ENCODE measurements at places on chromosomes 5 and 9. TPM values are rescaled to one million over a fixed set of nuclear protein-coding genes. Genes with fewer than 3 reads are reported as not detected.

The ENHO gene
- not detected for total RNA-seq

The DNAH5 gene
- not detected for total RNA-seq

The MEGF10 gene
- total RNA-seq = not detected

The PCDHGA2 gene
- total RNA-seq = 0.11 TPM

The EFCAB9 gene
- total RNA-seq = not detected

The CYFIP2 gene
- total RNA-seq = 182 TPM

The PCDHGC5 gene
- total RNA-seq = not detected

The RANBP3L gene
- not detected for total RNA-seq

The CTXN3 gene
- total RNA-seq = not detected

DNA sequence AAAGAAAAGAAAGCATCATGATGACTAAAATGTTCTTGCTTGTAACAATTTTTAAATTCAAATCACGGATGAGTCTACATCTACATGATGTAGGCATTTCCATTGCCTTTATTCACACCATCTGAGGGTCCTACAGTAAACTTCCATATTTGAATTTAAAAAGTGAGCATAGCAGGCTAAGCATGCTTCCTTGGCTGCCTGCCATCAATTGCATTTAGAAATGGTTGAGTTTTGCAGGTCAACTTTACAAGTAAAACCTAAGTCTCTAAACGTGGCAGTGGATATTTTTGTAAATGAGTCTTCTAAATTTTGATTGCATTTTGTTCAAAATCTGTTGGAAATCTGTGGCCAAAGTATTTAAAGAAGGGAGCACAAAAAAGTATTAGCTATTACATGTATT lies 136.5 kb upstream of the PTCH1 start:
- H3K27ac ChIP-seq = no peak overlapping the region
- no peaks in the 10 kb centered on the region for H3K4me1 ChIP-seq
- H3K27me3 ChIP-seq = peaks cover 12% of the 10 kb centered on the region
- H3K4me3 ChIP-seq = no peak overlapping the region

DNA sequence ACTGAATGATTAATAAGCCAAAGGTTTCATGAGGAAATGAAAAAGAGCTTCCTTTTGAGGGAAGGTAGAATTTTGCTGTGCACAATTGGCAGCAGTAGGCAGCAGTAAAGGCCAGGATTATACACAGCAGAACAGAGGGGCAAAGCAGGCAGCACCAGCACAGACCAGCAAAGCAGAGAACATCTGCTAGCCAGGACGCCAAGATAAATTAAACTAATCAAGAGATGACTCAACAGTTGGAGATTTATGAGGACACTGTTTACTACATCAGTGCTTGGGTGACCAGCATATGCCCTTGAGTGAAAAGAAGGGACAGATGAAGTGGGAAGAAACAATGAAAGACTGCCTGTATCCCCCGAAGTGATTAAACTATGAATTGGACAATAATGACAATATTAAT lies 871.4 kb upstream of the CDH10 start:
- no peak overlapping the region for H3K4me3 ChIP-seq
- no peaks in the 10 kb centered on the region for H3K36me3 ChIP-seq
- H3K27ac ChIP-seq = no peak overlapping the region
- no peak for DNase-seq

- peaks cover 6% of the 10 kb centered on the region for H3K27me3 ChIP-seq
- no peak overlapping the region for H3K27ac ChIP-seq
- no peak for DNase-seq
- H3K4me1 ChIP-seq = no peaks in the 10 kb centered on the region
- no peaks in the 10 kb centered on the region for H3K36me3 ChIP-seq
These were observed 110.1 kb upstream of the SMIM23 start for GRCh38 chr5:171675511-171675910.

- no peaks in the 10 kb centered on the region for H3K4me1 ChIP-seq
- H3K36me3 ChIP-seq = no peaks in the 10 kb centered on the region
- peaks cover 14% of the 10 kb centered on the region for H3K27me3 ChIP-seq
- no peak for DNase-seq
These were observed 23.6 kb downstream of the TICAM2 start for GRCh38 chr5:115578657-115579056.

- H3K27me3 ChIP-seq = no peaks in the 10 kb centered on the region
- H3K4me1 ChIP-seq = peaks cover 3% of the 10 kb centered on the region
- no peak for DNase-seq
- no peak overlapping the region for H3K27ac ChIP-seq
These were observed 124.9 kb downstream of the EHMT1 start for GRCh38 chr9:137743695-137744094.

DNA sequence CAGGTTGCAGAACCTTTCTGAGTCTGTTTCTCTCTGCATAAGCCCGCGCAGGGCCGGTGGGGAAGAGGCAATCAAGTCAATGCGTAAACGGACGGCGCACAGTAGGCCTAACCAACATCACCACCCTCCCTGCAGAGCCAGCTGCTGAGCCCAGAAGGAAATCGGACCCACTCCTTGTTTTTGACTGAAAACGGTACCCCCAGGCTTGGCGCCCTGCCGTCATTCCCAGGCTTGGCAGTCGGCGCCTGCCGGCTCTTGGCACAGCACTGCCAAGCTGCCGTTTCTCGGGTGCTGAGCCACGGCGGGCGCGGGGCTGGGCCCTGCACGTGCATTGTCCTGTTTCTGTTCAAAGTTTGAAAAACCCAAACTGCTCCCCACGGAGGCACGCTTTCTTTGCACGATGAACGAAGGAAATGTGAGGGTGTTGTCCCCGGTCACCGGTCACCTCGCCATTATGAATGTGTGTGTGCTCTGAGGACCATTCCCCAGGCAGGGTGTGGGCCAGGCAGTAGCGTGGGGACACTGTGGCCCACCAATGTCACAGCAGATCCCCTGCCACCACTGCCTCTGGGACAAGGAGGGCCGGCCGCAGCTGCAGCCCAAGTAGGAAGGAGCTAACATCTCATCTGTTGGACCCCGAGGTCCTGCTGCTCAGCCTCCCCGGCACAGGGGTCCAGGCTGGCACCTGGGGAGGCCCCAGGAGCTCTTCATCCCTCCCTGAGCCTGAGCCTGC lies 20.1 kb downstream of the FIBCD1 start:
- H3K27me3 ChIP-seq = no peaks in the 10 kb centered on the region
- H3K4me1 ChIP-seq = no peaks in the 10 kb centered on the region
- H3K27ac ChIP-seq = no peak overlapping the region

DNA sequence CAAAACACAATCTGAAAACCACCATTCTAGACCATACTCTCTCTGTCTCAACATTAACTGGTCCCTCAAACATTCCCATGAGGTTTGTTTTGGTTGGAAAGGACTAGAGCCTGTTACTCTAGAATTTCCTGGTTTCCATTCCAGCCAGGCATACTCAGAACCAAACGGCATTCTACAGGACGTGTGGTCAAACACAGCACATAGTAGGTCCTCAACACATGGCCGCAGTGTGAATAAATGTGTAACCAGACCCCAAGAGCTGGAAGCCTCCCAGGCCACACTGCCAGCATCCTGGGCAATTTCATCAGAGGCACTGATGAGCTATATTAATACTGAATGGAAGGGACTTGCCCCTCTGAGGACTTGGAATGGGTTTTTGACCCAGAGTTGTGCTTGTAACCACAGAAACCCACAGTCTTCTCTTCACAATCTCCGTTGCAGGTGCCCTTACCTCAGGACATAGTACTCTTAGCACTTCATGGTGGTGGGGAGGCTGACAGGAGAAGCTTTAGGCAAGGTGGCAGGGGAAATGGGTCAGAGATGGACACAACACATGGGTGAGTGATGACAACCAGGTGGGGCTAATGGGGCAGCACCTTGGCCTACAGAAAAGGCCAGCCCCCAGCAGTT lies 66.0 kb downstream of the ZNF366 start:
- no peak for DNase-seq
- no peak overlapping the region for H3K4me3 ChIP-seq
- no peaks in the 10 kb centered on the region for H3K4me1 ChIP-seq
- H3K27ac ChIP-seq = no peak overlapping the region

DNA sequence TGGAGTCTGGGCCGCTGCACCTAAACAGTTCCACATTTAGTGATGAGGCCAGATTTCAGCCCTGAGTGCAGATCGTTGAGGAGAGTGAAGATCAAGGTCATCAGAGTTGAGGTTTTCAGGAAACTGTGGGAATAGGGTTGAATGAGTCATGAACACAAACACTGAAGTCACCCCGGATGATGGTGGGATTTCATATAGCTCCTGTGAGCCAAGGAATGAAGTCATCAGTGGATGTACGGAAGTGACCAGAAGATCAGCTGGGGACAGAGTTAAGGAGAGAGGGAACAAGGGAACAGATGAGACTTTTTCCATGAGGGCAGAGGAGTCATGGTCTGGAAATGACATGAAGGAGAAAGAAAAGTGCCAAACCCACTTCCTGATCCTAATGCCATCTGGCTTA lies 36.5 kb downstream of the PALM2AKAP2 start:
- no peaks in the 10 kb centered on the region for H3K36me3 ChIP-seq
- peaks cover 1% of the 10 kb centered on the region for H3K27me3 ChIP-seq
- H3K4me1 ChIP-seq = peaks cover 3% of the 10 kb centered on the region
- no peak for DNase-seq
- H3K27ac ChIP-seq = no peak overlapping the region

GRCh38 chr5:76580981-76581380 lies 42.2 kb downstream of the F2RL2 start:
- H3K4me3 ChIP-seq = no peak overlapping the region
- H3K36me3 ChIP-seq = peaks cover 26% of the 10 kb centered on the region
- no peaks in the 10 kb centered on the region for H3K27me3 ChIP-seq
- H3K27ac ChIP-seq = no peak overlapping the region

GRCh38 chr9:96420468-96421219 lies 2.5 kb upstream of the ZNF367 start:
- no peaks in the 10 kb centered on the region for H3K27me3 ChIP-seq
- DNase-seq = no peak
- peaks cover 11% of the 10 kb centered on the region for H3K36me3 ChIP-seq
- H3K27ac ChIP-seq = peak overlapping the region; percentile 90

DNA sequence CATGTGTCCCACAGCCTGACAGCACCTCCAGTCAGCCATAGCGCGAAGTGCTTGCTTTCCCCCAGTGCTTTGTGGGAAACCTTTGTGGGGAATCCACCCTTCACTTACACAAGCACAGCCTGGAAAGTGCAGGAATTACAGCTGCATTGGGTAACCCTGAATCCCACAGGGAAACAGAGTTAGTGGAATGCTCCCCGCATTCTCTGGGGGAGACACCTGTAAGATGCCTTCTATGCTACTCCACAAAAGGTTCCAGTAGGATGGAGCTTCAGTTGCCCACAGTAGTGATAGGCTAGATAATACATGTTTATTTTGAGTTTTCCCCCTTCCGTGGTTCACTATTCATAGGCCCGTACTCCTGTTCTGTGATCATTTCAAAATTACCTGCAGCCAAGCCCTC lies 60.3 kb downstream of the TLE4 start:
- peaks cover 53% of the 10 kb centered on the region for H3K4me1 ChIP-seq
- H3K27me3 ChIP-seq = no peaks in the 10 kb centered on the region
- DNase-seq = no peak

DNA sequence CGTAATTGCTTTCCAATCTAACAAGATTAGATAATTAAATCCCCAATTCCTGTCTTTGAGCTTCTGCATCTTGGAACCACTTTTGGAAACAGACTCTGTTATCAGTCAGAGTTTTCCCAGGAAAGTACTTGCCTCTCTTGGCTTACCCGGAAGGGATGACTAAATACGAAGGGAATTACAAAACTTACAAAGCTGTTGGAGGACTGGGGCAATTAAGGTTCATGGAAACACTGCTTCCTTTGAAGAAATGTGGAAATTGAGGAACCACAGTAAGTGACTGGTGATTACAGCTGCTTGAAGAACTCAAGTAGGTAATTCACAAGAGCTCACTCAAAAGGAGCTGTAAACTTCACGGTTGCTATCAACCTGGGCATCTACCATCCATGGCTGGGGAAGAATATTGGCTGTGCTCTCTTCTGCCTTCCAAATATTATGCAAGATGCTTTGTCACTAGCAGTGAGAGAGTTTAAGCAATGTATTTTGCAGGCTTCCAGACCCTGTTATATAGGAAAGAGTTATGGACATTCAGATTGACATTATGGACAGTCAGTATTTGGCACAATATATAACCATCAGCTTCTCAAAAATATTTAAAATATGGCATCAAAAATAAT lies 104.6 kb upstream of the MAN2A1 start:
- peaks cover 5% of the 10 kb centered on the region for H3K27me3 ChIP-seq
- no peak overlapping the region for H3K27ac ChIP-seq
- no peak for DNase-seq
- H3K4me3 ChIP-seq = no peak overlapping the region
- H3K36me3 ChIP-seq = no peaks in the 10 kb centered on the region
- no peaks in the 10 kb centered on the region for H3K4me1 ChIP-seq

GRCh38 chr9:995192-995591 lies 18.7 kb downstream of the DMRT3 start:
- H3K27ac ChIP-seq = no peak overlapping the region
- H3K4me1 ChIP-seq = peaks cover 10% of the 10 kb centered on the region
- H3K36me3 ChIP-seq = no peaks in the 10 kb centered on the region
- H3K4me3 ChIP-seq = no peak overlapping the region
- no peak for DNase-seq

DNA sequence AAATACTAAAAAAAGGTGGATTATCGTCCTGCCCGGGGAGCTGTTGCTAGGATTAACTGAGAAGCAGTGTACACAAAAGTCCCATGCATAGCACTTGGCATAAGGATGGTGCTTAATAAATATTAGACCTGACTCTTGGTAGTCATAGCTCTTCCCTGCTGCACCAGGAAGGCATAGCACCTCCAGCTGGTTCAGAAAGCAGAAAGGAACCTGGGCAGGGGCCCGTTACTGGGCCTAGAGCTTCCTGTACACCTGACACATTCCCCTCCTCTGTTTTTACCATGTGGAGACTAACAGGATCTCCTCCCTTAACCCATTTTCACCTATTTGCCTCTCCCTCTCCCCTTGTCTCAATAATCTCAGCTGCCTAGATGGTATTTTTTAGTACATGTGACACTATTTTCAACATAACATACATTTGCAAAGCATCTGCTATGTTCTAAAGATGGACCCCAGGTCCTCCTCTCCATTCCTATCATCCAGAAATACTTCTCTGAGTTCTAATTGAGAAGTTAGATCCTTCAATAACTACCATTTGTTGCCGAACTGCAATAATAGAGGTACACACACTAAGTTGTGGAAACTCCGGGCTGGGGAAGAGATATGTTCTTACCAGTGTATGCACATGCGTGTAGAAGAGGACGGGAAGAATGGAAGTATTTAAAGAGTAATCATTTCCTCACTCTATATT lies 3.2 kb upstream of the ANP32B start:
- H3K36me3 ChIP-seq = no peaks in the 10 kb centered on the region
- H3K4me1 ChIP-seq = peaks cover 11% of the 10 kb centered on the region
- H3K27ac ChIP-seq = no peak overlapping the region
- DNase-seq = no peak
- peaks cover 5% of the 10 kb centered on the region for H3K27me3 ChIP-seq

- no peaks in the 10 kb centered on the region for H3K27me3 ChIP-seq
- H3K27ac ChIP-seq = no peak overlapping the region
- no peaks in the 10 kb centered on the region for H3K36me3 ChIP-seq
- no peaks in the 10 kb centered on the region for H3K4me1 ChIP-seq
- DNase-seq = no peak
- no peak overlapping the region for H3K4me3 ChIP-seq
These were observed 6.9 kb downstream of the SOHLH1 start for GRCh38 chr9:135692410-135692809.

- no peaks in the 10 kb centered on the region for H3K27me3 ChIP-seq
- no peak for DNase-seq
- H3K36me3 ChIP-seq = peaks cover 9% of the 10 kb centered on the region
- no peak overlapping the region for H3K27ac ChIP-seq
- no peaks in the 10 kb centered on the region for H3K4me1 ChIP-seq
These were observed 50.0 kb upstream of the ABL1 start for GRCh38 chr9:130785053-130785452.

All from activated T-helper 2 cell treated with anti-CD3 and anti-CD28 coated beads, Interferon-gamma antibody, Interleukin-2, Interleukin-4, amounts not matched to agents 10 μg/mL and 5 μg/mL and 100 μg/mL, durations not matched to agents 14 hours and 24 hours and 36 hours (primary cell).